ENCODE measurements at places on chromosomes 13 and 19. TPM values are rescaled to one million over a fixed set of nuclear protein-coding genes. Genes with fewer than 3 reads are reported as not detected.

Gene TLE2
- total RNA-seq, result 1.1 TPM

Gene MYO1F
- 45.6 TPM for total RNA-seq

Gene ZNF556
- not detected for total RNA-seq

Gene KLK4
- total RNA-seq, result not detected

Gene RNF17
- not detected for total RNA-seq

Gene CEACAM20
- not detected for total RNA-seq

Gene SUGT1
- 63.3 TPM for total RNA-seq

Gene ZSCAN1
- total RNA-seq, result not detected

DNA sequence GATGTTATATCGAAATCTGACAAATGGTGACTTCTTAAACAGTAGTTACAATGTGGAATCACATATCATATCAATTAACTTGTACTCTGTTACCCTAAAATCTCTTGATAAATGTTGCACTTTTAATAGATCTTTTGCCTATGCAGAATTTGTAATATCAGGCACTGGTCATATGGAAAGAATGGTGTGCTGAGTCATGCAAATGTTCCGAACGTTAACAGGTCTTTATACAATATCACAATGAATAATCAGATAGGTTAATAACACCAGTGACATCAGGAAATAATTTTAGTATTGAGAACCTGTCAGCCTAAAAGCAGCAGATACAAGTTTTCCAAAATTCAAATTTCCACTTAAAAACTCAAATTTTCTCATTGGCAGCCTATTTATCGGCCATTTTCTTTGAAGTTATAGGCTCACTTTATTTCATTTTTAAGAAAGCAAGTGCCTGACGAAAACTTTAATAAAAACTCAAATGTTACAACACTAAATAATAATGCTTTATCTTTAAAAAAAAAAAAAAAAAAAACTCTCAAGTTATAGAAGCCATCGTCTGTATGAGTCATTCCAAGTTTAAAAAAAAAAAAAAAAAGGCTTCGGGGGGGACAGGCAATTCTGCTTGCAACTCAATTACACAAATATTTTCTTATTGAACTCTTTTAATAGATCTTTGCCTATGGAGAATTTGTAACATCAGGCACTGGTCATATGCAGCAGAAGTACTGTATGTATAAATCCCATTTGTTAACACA lies 180.9 kb downstream of the DIAPH3 start:
- no peak overlapping the region for H3K27ac ChIP-seq
- no peaks in the 10 kb centered on the region for H3K27me3 ChIP-seq
- H3K4me3 ChIP-seq, result no peak overlapping the region
- no peak for DNase-seq
- H3K4me1 ChIP-seq, result no peaks in the 10 kb centered on the region

- DNase-seq, result no peak
- no peaks in the 10 kb centered on the region for H3K36me3 ChIP-seq
- H3K4me1 ChIP-seq, result peaks cover 10% of the 10 kb centered on the region
- peaks cover 9% of the 10 kb centered on the region for H3K27me3 ChIP-seq
- no peak overlapping the region for H3K4me3 ChIP-seq
Observed at GRCh38 chr13:29499506-29500165, 95.9 kb downstream of the SLC7A1 start.

DNA sequence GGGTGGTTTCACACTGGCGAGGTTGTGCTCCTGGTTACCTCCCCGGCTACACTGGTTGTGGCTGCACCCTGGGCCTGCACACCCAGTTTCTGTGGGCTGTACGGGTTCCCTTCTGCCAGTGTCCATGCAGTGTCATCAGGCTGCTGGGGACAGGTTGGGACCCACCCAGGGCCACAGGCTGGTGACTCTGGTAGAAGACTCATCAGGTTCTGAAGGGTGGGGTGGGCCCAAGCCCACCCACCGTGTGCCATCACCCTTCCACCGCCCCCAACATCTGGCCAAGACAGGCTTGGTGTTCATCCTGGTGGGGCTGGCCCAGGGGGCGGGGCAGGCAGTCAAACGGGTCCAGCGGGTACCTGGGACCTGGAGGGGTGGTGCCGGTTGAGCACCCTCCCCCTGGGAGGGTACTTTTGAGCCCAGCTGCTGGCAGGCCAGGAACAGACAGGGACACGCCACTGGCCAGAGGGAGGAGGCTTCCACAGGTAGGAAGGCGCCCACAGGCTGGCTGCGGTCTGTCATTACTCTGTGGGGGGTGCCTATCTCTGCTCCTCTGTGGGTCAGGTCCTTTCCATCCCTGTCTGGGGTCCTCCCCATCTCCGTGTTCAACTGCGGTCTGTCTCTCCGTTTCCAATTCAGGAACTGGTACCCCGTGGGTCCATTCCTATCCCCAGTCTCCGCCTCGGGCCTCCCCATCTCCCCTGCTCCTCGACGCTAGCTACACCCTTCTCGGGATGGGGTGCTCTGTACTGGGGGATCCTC lies at the start of gene RNF225:
TSS of gene RNF225 (plus strand) at position 437 of the 759 bp plus-strand sequence. CDS start 434 bp downstream, outside the sequence.
- no peak within 1 kb of the TSS for H3K4me3 ChIP-seq
- H3K27ac ChIP-seq, result no peak within 1 kb of the TSS
- H3K4me1 ChIP-seq, result peaks cover 19% of the 10 kb centered on the region

GRCh38 chr19:6587998-6588507 lies 2.9 kb downstream of the CD70 start:
- H3K27ac ChIP-seq, result peak overlapping the region; percentile 66
- peaks cover 28% of the 10 kb centered on the region for H3K27me3 ChIP-seq
- peaks cover 55% of the 10 kb centered on the region for H3K4me1 ChIP-seq

- no peaks in the 10 kb centered on the region for H3K27me3 ChIP-seq
- H3K36me3 ChIP-seq, result peaks cover 16% of the 10 kb centered on the region
- peaks cover 58% of the 10 kb centered on the region for H3K4me1 ChIP-seq
Observed at GRCh38 chr13:24279327-24280110, 29.9 kb upstream of the C1QTNF9 start.

GRCh38 chr13:54660277-54660676 lies 1631.7 kb downstream of the OLFM4 start:
- no peak overlapping the region for H3K4me3 ChIP-seq
- H3K4me1 ChIP-seq, result no peaks in the 10 kb centered on the region
- H3K27me3 ChIP-seq, result no peaks in the 10 kb centered on the region
- H3K36me3 ChIP-seq, result no peaks in the 10 kb centered on the region
- DNase-seq, result no peak
- H3K27ac ChIP-seq, result no peak overlapping the region

GRCh38 chr13:96982672-96983071 lies 11.6 kb downstream of the OXGR1 start:
- H3K27me3 ChIP-seq, result peaks cover 3% of the 10 kb centered on the region
- H3K4me3 ChIP-seq, result no peak overlapping the region
- H3K4me1 ChIP-seq, result no peaks in the 10 kb centered on the region
- H3K36me3 ChIP-seq, result no peaks in the 10 kb centered on the region

DNA sequence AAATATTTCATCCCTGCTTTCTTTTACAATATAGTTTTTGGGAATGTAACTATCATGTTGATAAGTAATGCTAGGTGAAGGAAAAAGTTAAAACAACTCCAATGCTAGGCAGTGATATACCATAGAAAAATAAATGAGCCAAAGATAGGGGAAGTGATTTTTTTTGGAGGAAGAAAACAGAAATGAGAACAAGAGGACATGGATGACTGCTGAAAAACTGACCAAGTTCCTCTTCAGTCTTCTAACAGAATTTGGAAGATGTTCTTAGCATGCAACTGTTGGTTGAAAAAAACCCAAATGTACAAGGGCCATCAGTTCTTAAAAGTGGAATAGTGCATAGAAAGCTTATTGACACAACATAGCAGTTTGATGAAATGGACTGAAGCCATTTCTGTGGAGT lies 262.5 kb upstream of the STARD13 start:
- no peak overlapping the region for H3K27ac ChIP-seq
- H3K36me3 ChIP-seq, result no peaks in the 10 kb centered on the region
- DNase-seq, result no peak
- peaks cover 27% of the 10 kb centered on the region for H3K4me1 ChIP-seq
- H3K27me3 ChIP-seq, result no peaks in the 10 kb centered on the region

GRCh38 chr13:111120422-111120821 lies 5.3 kb downstream of the ARHGEF7 start:
- H3K4me3 ChIP-seq, result no peak overlapping the region
- H3K36me3 ChIP-seq, result peaks cover 3% of the 10 kb centered on the region
- peaks cover 55% of the 10 kb centered on the region for H3K27me3 ChIP-seq
- no peak for DNase-seq
- no peaks in the 10 kb centered on the region for H3K4me1 ChIP-seq

- H3K4me3 ChIP-seq, result no peak overlapping the region
- no peaks in the 10 kb centered on the region for H3K27me3 ChIP-seq
- no peaks in the 10 kb centered on the region for H3K36me3 ChIP-seq
- no peak for DNase-seq
- H3K4me1 ChIP-seq, result no peaks in the 10 kb centered on the region
Observed at GRCh38 chr13:84962849-84963248, 836.4 kb downstream of the SLITRK6 start.

DNA sequence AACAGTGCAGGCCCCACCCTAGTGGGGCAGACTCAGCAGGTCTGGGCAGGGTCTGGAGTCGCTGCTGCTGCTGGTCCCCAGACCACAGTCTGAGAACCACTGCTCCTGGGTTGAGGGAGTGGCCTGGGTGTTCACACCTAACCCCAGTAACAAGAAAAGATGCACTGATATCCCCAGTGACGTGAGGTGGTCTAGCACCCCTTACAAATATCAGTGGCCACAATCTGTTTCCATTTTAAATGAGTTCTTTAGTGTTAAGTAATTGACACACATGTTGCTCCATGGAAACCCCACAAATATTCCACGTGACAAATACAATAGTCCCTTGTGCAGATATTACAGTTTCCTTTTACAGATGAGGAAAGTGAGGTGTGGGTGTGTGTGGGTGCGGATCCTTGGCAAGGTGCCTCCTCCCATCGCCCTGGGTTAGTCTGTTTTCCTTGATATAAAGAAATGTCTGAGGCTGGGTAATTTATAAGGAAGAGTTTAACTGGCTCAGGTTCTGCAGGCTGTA lies 96.3 kb upstream of the GPR183 start:
- peaks cover 8% of the 10 kb centered on the region for H3K27me3 ChIP-seq
- no peak for DNase-seq
- peaks cover 25% of the 10 kb centered on the region for H3K4me1 ChIP-seq

GRCh38 chr19:2993579-2993978 lies 16.2 kb downstream of the TLE6 start:
- H3K27ac ChIP-seq, result no peak overlapping the region
- no peaks in the 10 kb centered on the region for H3K36me3 ChIP-seq
- no peaks in the 10 kb centered on the region for H3K27me3 ChIP-seq
- no peak overlapping the region for H3K4me3 ChIP-seq
- no peaks in the 10 kb centered on the region for H3K4me1 ChIP-seq

DNA sequence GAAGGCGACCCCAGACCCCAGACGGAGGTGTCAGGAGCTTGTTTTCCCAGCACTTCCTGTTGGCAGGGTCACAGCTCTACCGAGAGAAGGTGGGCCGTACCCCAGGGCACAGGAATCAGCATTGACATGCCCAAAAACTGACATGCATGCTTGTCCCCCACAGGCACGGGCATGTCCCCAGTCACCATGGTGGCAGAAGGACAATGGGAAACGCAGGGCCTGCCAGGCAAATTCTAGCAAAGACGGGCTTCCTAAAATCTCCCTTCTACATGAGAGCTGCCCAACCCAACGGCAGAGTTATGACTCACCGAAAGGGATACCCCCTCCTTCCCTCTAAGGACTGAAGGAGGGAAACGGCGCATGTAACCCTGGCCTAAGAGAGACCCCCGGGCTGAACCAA lies 18.5 kb downstream of the TSHZ3 start:
- no peaks in the 10 kb centered on the region for H3K4me1 ChIP-seq
- peaks cover 5% of the 10 kb centered on the region for H3K27me3 ChIP-seq
- H3K4me3 ChIP-seq, result no peak overlapping the region
- no peak for DNase-seq
- no peaks in the 10 kb centered on the region for H3K36me3 ChIP-seq
- H3K27ac ChIP-seq, result no peak overlapping the region

- no peak overlapping the region for H3K4me3 ChIP-seq
- DNase-seq, result no peak
- no peak overlapping the region for H3K27ac ChIP-seq
- peaks cover 63% of the 10 kb centered on the region for H3K4me1 ChIP-seq
Observed at GRCh38 chr13:102606537-102607309, 9.9 kb downstream of the TPP2 start.

DNA sequence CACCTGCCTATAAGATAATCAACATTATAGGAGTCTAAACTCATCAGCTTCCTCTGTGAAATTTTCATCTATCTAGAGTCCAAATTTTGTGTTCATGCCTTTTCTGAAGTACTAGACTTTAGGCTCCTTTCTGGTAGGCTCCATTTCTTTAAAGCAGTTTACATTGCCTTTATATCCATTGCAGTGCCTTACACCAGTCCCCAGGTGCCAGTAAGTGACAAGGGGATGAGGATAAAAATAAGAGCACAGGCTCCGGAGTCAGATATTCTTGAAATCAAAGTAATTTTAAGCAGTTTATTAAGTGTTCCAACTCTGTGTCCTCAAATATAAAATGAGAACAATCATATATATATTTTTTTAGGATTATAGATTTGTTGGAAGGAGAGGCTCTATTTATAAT lies 10.6 kb upstream of the CYSLTR2 start:
- peaks cover 6% of the 10 kb centered on the region for H3K27me3 ChIP-seq
- no peaks in the 10 kb centered on the region for H3K4me1 ChIP-seq
- H3K36me3 ChIP-seq, result no peaks in the 10 kb centered on the region
- H3K4me3 ChIP-seq, result no peak overlapping the region
- H3K27ac ChIP-seq, result no peak overlapping the region

Data from activated T-helper 1 cell treated with anti-CD3 and anti-CD28 coated beads, Interleukin-12 subunit alpha, Interleukin-12 subunit beta, Interleukin-2, Interleukin-4 antibody, amounts not matched to agents 30 ng/mL and 10 ng/mL and 1 ng/mL, durations not matched to agents 14 hours and 24 hours and 36 hours (primary cell).